NCI-H524 (cell line): ENCODE measurements at places on chromosomes 3 and 15.

DNA sequence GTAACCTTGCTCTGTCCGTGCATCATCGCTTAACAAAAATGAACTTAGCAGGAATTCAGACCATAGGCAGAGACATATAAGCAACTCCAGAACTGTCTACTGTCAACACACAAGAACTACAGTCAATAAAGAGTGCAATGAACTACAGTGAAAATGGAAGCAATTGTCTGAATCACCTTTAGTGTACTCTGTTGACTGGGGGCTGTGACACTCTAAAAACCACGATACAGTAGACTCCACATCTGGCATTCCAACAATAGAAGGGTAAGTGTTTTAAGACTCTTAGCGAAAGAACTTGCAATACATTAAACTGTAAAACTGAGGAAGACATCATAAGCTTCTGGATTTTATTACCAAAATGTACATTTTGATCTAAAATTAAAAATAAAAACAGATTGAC lies 347.3 kb downstream of the ZBTB20 start:
- DNase-seq: no peak

GRCh38 chr3:70518356-70518755 lies 205.9 kb upstream of the MDFIC2 start:
- DNase-seq: no peak

- DNase-seq: no peak
These were observed 13.5 kb downstream of the OCA2 start for GRCh38 chr15:28085489-28086174.

DNA sequence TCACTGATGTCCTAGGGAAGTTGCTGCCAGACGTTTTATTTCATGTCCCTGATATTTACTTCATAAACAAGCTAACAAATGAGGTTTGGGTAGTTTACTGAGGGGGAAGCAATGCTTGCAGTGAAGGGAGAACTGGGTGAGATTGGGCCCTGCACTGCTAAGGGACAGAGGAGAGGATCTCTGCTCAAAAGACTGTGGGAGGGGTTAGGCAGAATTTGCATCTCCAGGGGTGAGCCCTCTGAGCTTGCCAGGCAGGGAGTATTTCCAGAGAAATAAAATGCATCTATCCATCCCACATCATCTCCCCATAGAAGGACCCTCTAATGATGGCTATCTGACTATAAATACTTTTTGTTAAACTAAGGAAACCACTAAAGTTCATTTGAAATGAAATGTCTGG lies 215.6 kb downstream of the CBLB start:
- DNase-seq: no peak

GRCh38 chr15:35054380-35054779 lies 30.7 kb downstream of the NANOGP8 start:
- DNase-seq: no peak

GRCh38 chr3:146268535-146269219 lies 17.8 kb upstream of the PLSCR4 start:
- no peak for DNase-seq

DNA sequence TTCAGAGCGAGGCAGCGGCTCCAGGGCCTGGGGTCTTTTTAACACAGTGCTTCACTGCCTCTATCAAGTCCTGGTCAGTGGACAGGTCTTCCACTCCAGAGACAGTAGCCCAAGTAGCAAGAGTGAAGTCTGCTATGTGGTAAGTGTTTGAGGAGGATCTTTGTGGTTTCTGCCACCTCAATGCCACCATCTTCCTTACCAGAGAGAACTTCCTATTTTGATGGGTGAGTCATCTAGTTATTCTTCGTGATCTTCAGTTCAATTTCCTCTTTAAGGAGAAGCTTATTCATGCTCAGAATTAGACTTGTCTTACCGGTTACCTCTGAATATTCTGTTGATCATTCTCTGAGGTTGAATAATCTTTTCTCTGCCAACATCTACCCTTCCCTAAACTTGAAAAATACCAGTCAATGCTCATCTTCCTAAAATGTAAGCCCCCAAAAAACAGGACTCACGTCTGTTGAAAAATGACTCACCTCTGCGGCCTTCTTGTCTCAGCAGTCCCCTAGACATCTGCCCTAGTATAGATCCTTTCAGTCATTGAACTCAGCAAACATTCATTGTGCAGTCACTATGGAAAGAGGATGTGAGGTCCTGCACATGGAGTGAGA lies 32.2 kb upstream of the BCL6 start:
- DNase-seq: no peak

- DNase-seq: no peak
These were observed 36.5 kb upstream of the PDZRN3 start for GRCh38 chr3:73661265-73661664.

DNA sequence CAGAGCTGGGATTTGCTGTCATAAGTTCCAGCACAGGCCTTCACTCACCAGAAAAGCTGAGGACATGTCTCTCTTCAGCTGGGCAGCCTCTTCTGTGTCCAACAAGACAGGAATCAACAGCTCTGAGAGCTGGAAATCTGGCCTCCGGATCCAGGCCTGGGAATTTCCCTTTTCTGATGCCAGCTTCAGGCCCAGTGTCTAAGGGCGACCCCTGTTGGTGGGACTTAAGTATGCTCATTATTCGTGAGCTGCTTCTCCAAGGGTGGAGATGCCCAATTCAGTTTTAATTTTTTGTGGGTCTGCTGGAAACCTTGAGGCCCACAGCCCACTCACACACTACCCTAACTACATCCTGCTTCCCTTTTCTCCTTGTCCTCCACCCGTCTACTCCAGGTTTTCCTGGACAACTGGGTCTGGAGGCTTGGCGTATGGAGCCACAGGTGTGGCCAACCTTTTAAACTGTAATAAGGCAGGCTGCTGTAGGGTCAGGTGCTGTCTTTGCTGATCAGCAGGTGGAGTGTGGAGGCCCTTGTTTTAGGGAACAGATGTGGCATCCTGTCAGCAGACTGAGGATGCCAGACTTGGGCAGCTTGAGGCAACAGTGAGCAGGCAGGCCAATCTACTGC lies 2.6 kb upstream of the CEMIP start:
- no peak for DNase-seq

- DNase-seq: no peak
These were observed 8.3 kb upstream of the SLC12A8 start for GRCh38 chr3:125220727-125221429.

DNA sequence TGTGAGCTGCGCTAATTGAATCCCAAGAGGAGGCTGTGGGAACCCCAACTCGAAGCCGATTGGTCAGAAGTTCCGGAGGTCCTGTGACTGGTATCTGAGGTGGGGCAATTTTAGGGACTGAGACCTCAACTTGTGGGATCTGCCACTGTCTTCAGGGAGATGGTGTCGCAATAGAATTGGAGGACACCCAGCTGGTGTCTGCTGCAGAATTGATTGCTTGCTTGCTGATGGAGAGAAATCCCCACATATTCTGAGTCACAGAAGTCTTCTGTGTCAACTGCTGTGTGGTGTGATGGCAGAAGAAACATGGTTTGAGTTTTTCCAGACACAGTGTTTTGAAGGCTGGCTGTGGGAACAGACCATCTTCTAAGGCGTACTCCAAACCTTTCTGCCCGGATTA lies 99.7 kb upstream of the PLXNA1 start:
- DNase-seq: no peak

DNA sequence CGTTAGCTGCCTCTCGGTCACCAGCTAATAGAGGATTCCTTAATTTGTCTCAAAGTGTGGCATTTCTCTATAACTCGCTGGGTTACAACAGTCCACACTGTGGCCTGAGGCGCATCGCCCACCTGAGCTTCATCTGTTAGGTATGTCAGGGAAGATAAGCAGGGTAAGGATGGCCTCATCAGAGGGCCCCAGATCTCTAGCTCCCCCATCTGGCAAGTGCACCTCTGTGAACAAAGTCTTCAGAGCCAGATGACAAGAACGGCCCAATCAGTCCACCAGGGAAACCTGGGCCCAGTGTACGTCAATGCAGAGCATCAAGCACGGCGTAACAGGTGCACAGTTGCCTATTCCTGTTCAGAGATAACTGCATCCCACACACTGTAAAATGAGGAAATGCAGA lies 23.2 kb downstream of the FRG2C start:
- no peak for DNase-seq

- no peak for DNase-seq
These were observed 10.6 kb upstream of the GCSAM start for GRCh38 chr3:112143689-112144088.

GRCh38 chr15:50685191-50685975 lies 1.2 kb downstream of the TRPM7 start:
- DNase-seq: no peak

GRCh38 chr3:140093742-140094141 lies 158.8 kb downstream of the CLSTN2 start:
- DNase-seq: peak; percentile 90

DNA sequence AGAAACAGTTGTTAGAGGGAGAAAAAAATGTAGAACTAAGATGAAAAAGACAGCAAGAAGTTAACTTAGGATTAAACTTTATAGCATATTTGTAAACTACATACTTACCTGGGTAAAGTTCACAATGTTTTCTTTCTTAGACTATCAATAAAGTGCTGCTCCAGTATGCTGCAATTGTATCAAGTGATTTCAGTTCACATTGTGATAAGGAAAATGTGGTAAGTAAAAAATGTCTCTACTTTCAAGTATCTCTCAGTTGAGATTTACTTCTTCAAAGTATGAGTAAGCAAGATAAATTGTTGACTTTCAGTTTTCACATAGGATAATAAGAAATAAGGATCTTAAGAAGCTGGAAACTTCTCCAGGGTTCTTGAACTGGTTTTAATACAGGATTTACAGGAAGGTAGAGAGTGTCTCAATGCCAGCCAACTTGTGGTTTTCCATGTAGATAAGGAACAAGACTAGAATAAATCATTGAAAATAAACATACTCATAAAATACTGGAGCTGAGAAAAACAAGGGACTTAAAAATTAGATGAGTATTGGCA lies 528.8 kb downstream of the UNC13C start:
- DNase-seq: no peak

DNA sequence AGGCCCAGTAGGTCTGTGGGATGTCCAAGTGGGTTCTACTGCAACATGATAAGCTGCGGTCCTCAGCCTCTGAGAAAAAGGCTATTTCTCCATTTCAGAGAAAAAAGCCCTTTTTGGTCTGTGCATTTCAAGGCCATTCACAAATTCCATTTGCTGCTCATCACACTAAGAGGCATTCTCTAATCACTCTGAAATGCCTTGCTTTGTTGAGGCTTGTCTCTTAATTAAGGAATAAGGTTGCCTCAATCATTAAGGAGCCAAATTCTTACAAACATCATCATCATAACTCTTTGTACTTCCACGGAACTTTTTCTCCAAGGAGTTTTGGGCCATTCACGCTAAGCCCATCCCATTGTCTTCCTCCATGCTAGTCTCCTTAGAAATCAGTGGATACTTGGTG lies 74.4 kb downstream of the BOC start:
- DNase-seq: no peak

GRCh38 chr3:176692966-176693785 lies 504.1 kb downstream of the TBL1XR1 start:
- DNase-seq: no peak

GRCh38 chr3:126620738-126621137 lies 34.2 kb downstream of the TXNRD3 start:
- no peak for DNase-seq
